ENCODE measurements at places on chromosomes 11 and 22.

DNA sequence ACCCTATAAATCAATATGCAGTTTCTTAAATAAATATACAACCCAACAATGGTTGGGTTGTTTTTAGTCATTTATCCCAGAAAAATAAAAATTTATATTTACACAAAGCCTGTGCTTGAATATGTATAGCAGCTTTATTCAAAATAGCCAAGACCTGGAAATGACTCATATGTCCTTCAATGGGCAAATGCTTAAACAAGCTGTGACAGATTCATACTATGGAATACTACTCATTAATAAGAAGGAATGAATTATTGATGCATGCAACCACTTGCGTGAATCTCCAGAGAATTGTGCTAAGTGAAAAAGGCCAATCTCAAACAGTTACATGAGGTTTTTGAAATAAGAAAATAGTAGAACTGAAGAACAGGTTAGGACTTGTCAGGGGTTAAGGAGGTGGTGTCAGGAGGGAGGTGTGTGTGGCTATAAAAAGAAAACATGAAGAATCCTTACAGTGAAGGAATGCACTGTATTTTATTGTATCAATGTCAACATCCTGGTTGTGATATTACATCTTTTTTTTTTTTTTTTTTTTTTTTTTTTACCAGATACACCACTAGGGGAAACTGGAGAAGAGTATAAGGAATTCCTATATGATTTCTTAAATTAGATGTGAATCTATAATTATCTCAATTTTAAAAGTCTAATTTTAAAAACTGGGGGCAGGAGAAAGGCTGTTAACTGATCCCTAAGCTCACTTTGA, 82.4 kb upstream of the CD44 start:
- DNase-seq, result no peak

GRCh38 chr11:32526760-32527159, 56.9 kb upstream of the EIF3M start:
- DNase-seq, result no peak

DNA sequence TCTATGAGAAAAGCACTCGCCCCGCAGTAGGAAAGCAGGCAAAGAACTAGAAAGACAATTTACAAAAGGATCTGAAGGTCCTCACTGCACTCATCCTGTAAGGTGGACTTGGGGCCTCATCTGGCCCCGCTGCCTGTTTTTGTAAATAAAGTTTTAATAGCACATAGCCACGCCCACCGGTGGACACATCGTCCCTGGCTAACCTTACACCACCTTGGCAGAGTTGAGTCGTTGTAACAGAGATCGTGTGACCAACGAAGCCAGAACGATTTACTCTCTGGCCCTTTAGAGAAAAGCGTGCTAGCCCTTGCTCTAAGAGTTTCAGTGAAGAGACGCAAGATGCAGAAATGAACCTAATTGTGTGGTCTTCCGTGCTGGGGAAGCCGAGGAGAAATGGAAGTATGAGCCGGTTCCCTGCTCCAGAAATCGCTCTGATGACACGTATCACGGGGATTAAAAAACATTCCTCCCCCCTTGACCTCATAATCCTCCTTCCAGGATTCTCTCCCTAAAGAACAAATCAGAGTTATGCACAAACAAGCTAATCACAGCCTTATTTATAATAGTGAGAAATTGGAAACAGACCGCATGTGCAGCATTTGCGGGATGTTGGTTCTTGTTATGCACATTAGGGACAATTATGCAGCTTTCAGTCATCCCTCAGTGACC, 80.1 kb downstream of the CDKN1C start:
- DNase-seq, result no peak

- DNase-seq, result no peak
Measured at GRCh38 chr11:110497231-110497978, 67.7 kb downstream of the FDX1 start.

DNA sequence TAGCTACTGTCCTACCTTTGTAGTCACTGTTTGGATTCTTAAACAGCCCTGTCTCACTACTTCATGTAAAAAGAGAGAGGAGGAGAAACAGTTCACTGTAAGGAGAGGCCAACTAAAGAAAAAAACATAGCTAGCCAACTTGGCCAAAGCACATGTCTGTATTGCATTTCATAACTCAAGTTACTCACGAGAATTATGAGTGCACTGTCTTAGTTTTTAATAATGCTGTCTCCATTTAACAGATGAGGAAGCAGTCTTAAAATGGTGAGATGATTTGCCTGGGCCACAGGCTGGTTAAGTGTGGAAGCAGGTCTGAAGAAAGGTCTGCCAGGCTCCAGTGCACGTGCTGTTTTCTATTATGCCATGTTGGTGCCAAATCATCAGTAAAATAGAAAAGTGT, 104.5 kb downstream of the UVRAG start:
- DNase-seq, result no peak

DNA sequence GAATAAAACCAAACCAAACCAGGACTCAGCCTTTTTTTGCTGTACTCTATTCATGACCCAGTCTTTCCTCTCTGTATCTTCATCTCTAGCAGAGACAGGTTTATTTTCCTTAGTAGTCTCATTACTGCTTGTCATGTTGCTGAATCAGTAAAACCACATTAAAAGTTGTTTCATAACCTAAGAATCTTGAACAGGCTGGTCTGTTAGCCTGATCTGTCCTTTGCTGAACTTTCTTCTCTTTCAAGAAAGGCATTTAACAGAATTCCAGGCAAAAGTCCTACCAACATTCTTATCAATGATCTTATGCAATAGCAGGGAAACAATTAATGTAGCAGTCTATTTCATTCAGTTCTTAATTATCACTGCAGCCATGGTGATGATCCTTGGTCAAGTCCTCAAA, 197.7 kb downstream of the CASP12 start:
- DNase-seq, result no peak

- no peak for DNase-seq
Measured at GRCh38 chr11:13036235-13036634, 27.1 kb downstream of the RASSF10 start.

GRCh38 chr11:3037040-3037944, 19.9 kb downstream of the CARS1 start:
- DNase-seq, result no peak

GRCh38 chr11:129888451-129888850, 6.9 kb downstream of the NFRKB start:
- DNase-seq, result no peak

DNA sequence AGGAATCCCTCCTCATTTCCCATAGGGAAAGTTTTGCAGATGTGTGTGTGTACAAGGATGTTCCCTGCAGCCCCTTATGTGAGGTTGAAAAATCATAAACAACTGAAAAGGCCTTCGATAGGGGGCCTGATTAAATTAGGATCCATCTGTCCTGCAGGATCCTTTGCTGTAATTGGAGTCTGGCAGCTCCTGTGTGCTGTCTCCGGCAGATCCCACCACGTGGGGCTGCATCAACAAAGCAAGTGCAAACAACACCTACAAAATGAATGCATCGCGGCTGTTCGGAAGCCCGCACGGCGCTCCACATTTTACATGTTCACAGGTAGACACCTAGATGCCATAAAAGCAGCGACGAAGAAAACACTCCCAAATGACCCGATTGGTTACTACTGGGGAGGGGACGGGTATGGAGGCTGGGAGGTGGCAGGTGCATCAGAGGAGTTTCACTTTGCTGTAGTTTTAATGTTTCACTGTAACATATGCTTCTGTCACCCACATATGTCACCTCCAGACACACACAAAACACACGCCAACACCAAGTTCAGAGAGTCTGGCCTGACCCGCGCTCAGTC, 52.2 kb downstream of the NFAM1 start:
- no peak for DNase-seq

DNA sequence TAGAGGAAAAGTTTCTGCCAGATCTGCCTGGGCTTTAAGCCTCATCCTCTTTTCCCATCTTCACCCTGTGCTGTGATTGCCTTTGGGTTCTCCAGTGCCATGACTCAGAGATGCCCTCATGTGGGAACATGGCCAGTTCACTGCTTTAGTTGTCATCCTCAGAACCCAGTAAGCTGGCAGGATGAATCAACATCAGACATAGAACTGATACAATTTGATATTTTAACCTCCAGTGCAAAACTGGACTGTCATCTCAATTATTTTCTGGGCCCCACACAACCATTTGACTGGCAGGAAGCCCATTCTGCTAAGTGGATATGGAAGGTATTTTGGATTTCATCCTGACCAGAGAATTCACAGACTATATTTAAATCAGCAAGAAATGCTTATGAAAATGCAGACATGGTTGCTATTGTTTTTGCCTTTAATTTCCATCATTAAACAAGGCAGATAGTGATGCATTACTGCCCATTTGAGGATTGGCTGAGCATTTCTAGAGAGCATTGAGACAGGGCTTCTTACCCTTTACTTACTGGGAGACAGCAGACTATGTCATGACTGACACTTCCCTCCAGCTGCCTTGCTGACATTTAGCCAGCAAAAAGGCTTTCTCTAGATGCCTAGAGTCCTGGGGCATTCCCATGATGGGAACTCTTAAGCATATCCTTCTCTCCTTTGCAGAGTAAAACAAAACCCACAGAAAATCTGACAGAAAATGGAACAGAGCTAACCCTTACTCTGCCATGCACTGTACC, 327.1 kb upstream of the MTNR1B start:
- DNase-seq, result no peak

DNA sequence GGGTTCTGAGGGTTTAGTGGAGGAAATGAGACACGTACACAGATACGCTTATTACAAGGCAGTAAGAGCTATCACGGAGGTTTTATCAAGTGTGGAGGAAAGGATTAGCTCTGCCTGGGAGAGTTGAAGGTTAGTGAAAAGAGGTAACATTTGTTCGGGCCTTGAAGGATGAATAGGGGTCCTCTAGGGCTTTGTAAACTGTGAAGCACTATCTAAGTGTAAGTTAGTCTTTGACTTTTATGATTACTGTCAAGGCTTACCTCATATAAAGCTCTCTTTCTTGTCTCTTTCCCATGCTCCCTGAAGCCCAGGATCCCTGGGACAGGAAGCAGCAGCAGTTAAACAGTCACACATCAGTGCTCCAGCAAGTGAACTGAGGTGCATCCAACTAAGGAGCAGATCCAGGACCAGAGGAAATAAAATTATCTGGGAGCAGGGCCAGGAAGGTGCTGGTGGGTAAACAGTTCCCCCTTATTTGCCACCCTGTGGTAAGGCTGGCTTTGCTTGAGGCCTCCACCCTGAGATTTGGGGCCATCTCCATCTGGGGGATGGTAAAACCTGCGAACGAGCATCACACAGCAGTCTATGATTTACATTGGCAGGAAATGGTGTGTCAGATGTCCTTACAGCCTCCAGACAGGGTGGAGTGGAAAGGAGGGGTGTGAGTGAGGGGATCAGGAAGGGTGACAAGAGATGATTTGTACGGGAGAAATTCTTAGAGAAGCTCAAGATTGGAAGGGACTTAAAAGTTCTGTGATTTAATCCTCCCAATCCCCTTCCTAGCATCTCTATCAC, 27.2 kb downstream of the GVQW3 start:
- no peak for DNase-seq

DNA sequence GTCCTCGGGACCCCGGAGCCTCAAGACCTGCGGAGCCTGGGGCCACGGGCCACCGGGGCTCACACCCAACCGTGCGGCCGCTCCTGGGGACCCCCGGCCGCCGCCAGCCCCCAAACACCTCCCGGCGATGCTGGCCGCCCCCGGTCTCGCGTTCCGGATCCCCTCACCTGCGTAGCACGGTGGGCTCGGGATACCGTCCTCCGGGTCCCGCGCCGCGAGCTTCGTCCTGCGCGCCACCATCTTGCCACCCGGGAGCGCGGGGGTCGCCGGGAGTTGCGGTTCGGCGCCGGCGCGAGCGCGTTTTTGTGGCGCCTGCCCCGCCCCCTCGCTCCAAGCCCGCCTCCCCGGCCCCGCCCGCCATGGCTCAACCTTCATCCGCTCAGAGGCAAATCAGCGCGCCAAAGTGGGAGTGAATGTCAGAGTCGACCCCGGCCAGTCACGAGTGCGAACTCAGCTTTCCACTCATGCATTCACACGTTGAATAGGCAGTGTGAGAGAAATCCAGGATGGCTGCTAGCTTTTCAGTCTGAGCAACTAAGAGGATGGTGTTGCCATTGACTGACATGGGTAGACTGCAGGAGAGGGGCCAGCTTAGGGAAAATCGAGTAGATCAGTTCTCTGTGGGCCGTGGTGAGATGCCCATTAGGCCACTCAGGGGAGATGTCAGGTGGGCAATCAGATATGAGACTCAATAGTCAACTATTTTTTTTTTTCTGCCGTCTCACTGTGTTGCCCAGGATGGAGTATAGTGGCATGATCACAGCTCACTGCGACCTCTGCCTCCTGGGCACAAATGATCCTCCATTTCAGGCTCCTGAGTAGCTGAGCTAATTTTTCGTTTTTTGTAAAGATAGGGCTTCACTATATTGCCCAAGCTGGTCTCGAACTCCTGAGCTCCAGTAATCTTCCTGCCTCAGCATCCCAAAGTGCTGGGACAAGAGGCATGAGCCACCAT, 28.3 kb downstream of the SERHL2 start:
- DNase-seq, result peak; percentile 81

All from stimulated activated CD8-positive, alpha-beta memory T cell treated with anti-CD3 and anti-CD28 coated beads, Interleukin-7, amount 100 ng/mL, for 4 hours (primary cell).